ENCODE measurements at places on chromosomes 5 and 9.

DNA sequence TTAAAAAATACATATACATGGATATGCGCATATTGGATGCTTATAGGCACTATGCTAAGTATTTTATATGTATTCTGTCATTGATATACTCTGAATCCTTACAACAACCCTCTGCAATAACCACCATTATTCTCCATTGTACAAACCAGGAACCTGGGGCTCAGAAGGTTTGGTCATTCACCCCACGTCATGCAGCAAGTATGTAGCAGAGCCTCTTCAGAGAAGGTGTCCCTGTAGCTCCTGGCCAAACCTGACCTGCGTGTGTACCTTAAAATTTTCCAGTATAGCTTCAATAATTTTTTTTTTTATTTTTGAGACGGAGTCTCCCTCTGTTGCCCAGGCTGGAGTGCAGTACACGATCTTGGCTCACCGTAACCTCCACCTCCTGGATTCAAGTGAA is 51.9 kb downstream of the MFAP3 start:
- DNase-seq = no peak

GRCh38 chr5:112869948-112870347 is 8.9 kb downstream of the SRP19 start:
- no peak for DNase-seq

DNA sequence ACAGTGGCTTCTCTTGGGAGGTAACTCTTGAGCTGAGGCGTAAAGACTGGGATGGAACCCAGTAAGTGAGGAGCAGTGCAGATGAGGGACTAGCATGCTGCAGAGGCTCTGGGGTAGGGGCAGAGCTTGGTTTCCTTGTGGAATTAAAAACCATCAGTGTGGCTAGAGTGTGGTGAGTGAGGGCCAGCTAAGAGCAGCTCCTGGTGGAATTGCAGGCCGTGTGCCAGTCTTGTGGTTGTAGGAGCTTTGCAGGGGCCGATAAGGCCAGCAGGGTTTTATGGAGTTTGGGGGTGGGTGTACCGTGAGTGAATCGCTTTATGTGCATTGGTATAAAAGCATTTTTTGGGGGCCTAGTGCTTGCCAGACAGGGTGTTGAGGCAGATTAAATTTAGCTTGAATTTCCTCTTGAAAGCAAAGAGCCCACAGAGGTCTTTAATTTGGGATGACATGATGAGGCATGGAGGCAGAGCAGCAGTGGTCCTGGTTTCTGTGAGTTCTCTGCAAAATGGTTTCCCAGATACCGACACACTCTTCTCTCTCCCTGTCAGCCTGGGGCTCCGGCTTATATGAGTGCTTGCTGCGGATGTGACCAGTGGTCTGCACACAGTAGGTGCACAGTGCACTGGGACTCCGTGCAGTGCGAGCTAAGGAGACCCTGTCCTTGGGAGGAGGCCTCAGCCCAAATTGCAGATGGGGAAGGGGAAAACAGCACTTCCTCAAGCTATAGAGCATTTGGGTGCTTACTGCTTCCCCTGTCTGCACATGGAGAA is 176.4 kb upstream of the PITX1 start:
- no peak for DNase-seq

- DNase-seq = no peak
Measured at GRCh38 chr9:113482341-113482740, 18.8 kb downstream of the RGS3 start.

- no peak for DNase-seq
Measured at GRCh38 chr5:36395260-36395659, 93.6 kb upstream of the RANBP3L start.

All from AG04449 (cell line).